Tibial nerve (tissue), 4 donors: ENCODE measurements at places on chromosomes 2 and 18. TPM values are rescaled to one million over a fixed set of nuclear protein-coding genes. Genes with fewer than 3 reads are reported as not detected.

DNA sequence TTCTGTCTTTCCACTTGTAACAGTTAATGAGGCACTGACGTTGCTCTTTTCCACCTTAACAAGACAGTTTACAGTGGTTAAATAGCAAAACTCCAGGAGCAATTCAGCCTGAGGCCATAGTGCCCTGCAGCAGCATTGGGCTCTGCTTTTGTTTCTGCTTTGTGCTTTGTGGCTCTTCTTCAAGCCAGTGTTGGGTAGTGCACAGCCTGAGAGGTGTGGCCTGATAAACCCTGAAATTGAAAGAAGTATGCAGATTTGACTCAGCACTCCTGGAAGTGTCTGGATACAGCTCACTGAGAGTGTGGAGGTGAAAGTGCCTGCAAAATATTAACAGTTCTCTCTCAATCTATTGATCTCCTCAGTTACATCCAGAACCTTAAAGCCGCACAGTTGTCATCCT lies 63.0 kb downstream of the STK25 start:
- DNase-seq, result no peak

DNA sequence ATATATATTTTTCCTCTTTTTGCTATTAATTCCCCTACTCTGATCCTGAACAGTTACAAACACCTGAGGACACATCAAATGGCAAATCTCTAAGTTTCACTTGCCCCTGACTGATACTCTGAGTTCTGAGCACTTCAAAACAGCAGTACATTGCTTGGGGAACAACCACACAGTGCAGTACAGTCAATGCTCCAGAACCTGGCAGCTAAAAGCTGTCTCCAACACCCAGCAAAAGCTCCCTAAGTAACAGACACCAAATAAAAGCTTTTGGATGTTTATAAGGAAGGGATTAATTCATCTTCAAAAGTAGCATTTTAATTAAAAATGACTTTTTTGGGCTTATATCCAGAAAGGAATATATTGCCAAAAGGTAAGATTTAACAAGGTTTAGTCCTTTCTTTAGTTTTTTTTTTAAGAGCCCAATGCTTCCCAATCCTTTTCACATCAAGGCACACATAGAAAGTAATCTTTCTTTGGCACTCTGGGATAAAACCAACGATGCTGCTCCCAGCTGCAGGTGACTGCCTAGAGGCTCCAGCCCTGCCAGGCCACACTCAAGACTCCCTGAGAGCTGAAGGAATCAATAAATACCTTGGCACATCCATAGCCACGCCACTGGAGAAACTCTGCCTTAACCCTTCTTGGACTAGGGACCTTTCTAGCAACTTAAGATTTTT lies 164.9 kb upstream of the ZFP36L2 start:
- DNase-seq, result no peak

DNA sequence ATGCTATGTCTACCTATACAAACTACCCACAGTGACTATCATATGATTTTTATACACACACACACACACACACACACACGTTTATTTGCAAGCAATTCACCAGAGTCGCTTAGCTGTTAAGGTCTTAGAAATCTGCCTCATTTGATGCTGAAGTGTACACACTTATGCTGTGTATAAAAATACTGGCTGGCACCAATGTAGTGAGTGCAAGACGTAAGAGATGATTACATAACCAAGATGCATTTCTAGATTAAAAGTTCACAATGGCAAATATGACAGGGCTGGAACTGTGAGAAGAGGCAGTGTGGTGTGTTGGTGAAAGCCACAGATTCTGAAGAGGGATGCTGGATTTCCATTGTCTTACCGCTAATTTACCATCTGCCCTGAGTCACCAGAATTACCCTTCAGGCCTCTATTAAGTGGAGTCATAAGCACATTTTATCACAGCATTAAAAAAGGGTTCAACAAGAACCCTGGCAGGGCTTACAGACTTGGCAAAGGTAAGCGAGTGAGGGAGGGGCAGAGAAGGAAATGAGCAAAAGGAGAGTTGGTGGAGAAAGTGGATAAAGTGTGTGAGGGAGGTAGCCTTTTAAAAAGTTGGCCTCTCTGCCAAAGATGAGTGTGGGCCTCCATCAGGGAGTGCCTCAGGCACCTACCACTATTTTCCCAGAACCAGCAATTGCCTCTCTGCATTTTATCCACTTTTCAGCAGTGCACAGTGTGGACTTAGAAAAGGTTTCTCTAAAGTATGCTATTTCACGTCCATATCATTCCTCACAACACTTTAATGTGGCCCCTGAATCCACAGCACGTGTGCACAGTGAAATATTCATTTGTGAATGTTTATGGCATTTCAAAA lies 21.5 kb downstream of the MEIS1 start:
- no peak for DNase-seq

DNA sequence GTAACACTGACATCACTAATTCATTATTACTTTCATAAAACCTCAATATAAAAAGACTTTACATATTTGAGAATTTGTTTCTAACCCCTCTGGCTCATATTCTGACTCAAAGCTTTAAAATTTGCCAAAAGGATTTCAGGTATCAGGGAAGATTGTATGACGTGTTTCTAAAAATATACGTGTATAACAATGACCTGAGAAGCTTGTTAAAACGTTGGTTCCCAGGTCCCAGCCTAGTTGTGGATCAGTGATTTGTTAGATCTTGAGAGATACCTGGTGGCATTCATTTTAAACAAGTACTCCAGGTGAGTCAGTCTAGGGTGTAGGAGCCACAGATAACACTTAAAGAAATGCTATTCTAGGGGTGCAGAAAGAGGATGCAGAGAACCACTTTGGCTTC lies 1096.8 kb upstream of the NXPH2 start:
- no peak for DNase-seq

- DNase-seq, result no peak
Observed at GRCh38 chr2:178924817-178925216, 117.6 kb upstream of the TTN start.

DNA sequence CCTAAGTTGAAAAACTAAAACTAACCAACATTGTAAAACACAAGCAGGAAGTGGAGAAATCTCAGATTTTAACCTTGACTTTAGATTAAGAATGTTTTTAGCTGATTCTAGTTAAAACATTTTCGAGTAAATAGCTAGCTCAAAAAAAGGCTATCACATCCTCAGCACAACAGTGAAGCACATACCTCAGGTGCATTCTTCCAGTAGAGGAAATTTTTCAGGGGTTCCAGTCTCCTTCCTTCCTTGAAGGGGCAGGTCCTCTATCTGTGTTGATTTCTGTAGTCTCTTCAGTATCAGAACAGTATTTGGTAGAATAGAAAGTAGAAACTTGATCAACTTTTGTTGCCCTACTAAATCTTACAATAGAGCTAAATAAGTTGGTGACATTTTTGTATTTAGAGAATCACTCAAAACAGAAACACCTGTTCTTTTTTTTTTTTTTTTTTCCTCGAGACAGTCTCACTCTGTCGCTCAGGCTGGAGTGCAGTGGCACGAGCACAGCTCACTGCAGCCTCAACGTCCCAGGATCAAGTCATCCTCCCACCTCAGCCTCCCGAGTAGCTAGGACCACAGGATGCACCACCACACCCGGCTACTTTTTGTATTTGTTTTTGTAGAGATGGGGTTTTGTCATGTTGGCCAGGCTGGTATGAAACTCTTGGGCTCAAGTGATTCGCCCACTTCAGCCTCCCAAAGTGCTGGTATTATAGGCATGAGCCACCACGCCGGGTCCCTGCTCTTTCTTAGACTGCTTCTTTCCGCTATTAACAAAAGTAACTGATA lies 6.9 kb upstream of the GPR155 start:
- DNase-seq, result no peak

DNA sequence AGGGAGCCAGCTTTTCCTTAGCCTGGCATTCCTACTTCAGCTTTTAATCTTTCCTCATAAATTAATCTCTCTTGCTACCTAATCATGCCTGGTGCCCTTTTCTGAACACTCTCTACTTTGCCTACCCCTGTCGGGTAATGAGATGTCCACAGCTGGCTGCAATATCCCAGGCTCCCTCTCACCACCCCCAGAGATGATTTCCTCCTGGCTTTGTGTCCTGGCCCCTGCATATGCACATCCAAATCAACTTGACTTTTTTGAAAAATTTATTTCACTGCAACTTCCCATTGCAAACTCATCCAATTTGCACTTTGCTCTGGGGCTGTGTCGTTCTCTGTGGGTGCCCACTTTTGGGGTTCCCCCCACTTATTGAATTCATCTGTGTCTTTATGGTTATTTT lies 218.1 kb upstream of the SKOR2 start:
- DNase-seq, result no peak

CRYBA2 gene
- not detected for total RNA-seq

ACKR3 gene
- total RNA-seq, result 57.6 TPM

SGPP2 gene
- total RNA-seq, result not detected
